ENCODE measurements at places on chromosomes 7 and 10.

- DNase-seq = no peak
These were observed 187.9 kb downstream of the PCDH15 start for GRCh38 chr10:54613162-54613561.

DNA sequence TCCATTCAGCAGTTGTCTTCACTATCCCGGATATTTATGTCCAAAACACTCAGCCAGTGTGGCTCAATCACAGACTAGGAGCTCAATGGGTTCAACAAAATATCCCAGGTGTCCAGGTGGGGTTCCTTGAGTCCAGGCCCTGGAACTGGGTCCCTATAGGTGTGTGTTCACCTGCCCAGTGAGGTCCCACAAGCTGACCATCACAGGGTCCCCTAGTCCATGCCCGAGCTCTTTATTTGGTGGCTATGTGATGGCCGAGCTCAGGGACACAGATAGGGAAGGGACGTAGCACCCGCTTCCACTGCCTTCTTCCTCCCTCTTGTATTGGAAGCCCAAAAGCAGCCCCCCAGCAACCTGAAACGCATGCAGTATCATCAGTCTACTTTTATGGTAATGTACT lies 78.9 kb upstream of the DDC start:
- DNase-seq = no peak

- no peak for DNase-seq
These were observed 687.3 kb upstream of the CELF2 start for GRCh38 chr10:10330418-10330817.

DNA sequence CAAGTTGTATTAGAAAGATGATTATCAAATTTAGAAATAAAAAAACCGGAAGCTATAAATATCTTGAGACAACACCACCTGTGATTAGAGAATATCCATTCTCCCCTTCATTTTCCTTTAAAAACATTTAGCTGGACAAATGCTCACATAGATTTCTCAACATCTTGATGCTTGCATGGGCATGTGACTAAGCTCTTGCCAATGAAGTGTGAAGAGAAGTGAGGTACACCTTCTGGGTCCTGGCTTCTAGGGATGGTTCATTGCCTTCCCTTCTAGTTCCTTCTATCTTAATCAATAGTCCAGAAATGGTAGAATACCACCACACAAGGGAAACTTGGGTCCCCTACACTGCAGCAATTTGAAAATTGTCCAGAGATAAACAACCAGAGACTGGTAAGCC lies 41.0 kb downstream of the WAPL start:
- no peak for DNase-seq

Measured in stimulated activated CD4-positive, alpha-beta T cell treated with anti-CD3 and anti-CD28 coated beads, TNF-alpha, amount 100 ng/mL, for 1 hour (primary cell).